GM12891 (cell line): ENCODE measurements at places on chromosomes 7 and 10.

DNA sequence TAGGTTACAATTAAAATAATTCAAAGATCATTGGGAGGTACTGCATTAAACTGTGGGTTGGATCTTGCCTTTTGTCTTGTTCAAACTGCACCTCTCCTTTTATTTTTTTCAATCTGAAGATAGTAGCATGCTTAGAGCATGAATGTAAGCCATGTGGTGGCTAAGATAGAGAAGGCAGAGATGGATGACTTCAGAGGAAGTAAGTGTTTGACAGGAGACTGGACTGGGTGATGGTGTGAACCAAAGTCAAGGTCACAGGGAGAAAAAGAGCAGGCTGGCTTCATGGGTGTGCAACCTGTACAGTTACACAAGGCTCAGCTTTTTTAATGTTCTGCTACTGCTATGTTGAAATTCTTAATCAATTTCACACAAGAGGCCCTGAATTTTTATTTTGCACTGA lies 85.6 kb downstream of the ZEB1 start:
- DNase-seq: no peak

DNA sequence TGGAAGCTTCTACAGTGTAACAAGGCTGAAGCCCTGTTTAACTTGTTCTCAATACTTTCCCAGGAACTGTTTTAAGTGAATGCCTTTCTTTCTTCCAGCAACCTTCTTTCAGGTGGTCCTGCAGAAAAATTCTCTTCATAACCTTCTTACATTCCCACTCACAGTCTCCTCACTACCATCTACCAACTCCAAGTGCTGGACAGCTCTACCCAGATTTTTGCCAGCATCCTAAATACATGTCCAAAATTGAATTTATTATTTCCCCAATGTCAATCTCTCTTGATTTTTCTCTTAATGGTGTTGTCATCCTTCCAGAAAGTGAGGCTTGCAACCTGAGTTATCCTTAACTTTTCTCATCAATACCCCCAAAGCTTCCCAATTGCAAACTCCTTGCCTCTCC lies 48.2 kb downstream of the CFAP70 start:
- DNase-seq: no peak

DNA sequence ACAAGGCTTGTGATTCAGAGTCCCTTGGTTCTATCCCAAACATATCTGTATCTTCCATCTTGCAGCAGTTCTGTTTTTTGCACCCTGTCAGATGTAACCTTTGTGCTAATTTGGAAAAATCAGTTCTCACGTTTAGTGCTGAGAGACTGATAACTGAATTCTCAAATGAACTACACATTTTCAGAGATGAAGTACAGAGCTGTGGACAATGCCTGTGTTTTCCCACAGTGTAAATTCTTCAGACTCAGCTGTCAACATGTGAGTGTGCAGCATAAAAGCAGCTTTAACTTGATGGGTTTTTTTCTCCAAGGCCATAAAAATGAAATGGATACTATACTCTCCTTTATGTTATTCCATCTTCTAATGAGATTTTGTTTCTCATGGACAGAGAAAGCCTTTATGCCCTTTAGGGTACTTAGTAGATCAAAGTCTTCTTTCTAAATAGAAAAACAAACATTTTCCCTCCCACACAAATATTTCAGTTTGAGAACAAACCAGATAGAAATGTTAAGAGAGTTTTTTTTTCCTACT lies 150.9 kb downstream of the SEMA3A start:
- no peak for DNase-seq

DNA sequence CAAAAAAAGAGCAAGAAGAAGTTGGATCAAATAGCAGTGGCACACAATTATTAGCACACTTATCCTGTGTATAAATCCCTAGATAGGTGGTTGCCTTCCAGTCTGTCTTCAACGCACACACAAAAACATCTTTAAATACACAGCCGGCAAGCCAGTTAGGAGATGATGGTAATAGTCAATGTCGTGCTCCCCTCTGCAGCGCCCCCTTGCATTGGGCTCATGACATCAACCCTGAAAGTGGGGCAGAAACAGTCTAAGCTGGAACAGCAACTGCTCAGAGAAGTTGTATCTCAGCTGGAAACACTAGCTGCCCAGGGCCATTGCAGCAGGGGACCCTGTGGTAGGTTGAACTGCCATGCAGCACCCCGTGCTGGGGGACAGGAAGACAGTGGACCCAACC lies 179.5 kb upstream of the YAE1 start:
- DNase-seq: no peak

DNA sequence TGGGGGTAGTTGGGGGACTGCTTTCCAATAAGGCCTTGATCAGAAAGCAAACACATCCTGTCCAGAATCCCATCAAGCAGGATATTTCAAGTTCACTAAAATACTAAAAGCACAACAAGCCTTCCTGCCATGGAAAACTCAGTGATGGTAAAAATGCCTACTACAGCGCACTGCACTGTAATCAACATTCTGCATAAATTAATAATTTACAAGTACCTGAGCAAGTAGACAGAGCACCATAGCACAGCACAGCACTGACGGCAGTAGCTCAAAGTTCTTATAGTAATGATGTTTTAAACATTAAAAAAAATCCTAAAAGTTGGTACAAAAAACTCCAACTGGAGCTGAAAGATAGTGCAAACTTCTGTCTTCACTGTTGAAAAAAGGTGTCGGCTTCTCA lies 120.5 kb downstream of the FANK1 start:
- no peak for DNase-seq
